Caudate nucleus (tissue), 63 donors: ENCODE measurements at places on chromosomes 6 and 20.

- no peak for DNase-seq
Measured at GRCh38 chr6:41917528-41917927, 3.4 kb downstream of the MED20 start.

- DNase-seq, result peak; percentile 75
Measured at GRCh38 chr6:30884521-30885480, 482 bp downstream of the DDR1 start.

DNA sequence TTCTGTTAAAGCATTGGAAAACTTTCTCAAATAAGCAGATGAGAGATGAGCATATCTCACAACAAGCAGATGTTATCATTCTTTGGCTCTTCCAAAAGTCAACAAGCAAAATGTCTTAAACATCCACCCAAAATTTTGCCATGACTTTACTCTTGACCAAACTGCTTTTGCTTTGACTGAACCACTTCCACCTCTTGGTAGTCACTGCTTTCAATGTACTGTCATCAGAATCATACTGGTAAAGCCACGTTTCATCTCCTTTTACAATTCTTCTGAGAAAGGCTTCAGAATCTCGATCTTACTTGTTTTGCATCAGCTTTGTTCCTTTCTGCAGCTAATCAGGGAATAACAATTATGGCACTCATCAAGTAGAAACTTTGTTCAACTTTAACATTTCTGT, 498.5 kb upstream of the GJE1 start:
- no peak for DNase-seq

DNA sequence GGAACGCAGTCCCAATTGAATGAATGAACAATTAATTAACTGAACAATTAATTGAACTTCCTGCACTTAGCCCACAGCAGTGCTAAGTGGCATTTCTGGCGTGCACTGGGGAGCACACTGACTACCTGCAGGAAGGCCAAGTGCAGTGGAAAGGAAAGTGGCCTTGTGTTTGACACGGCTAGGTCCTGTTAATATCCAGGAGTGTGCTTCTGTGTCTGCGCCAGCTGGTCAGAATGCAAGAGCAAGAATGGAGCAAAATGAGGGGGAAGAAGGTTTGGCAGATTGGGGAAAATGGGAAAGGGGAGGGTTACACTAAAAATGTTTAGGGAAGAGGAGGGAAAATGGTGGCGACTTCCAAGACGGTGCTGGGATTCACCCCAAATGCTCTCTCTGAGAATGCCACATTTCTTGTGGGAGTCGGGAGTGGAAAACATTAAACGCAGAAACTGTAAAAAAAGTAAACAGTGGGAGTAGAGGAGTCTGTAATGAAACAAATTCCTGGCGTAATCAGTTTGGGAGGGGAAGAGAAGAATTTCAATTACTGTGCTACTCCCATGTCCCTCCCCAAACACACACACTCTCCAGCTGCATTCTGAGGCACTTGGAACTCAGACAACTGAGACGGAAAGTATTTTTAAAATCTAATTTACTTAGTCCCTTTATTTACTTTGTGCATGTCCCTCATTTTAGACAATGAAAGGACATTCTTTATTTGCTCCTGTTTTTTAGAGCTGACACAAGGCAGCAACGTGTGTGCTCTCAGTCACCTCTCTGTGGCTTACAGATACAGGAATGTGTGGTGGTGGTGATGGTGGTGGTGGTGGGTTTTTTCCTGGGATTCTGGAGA, 64.1 kb downstream of the CLIC5 start:
- no peak for DNase-seq

- no peak for DNase-seq
Measured at GRCh38 chr20:15799871-15800270, 773.4 kb downstream of the KIF16B start.

DNA sequence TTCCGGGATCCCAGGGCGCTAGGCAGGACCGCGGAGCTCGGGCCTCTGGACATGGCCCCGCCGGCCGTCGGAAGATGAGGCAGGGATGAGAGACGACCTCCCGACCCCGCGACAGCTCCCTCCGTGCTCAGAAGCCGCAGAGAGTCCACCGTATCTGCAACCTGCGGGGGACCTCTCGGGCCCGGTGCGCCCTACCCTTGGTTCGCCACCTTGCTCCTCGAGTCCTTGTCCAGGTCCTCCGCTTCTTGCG, 301 bp downstream of the PPP1R3D start:
- DNase-seq, result no peak

- no peak for DNase-seq
Measured at GRCh38 chr6:109036574-109037294, 57.9 kb downstream of the SESN1 start.

DNA sequence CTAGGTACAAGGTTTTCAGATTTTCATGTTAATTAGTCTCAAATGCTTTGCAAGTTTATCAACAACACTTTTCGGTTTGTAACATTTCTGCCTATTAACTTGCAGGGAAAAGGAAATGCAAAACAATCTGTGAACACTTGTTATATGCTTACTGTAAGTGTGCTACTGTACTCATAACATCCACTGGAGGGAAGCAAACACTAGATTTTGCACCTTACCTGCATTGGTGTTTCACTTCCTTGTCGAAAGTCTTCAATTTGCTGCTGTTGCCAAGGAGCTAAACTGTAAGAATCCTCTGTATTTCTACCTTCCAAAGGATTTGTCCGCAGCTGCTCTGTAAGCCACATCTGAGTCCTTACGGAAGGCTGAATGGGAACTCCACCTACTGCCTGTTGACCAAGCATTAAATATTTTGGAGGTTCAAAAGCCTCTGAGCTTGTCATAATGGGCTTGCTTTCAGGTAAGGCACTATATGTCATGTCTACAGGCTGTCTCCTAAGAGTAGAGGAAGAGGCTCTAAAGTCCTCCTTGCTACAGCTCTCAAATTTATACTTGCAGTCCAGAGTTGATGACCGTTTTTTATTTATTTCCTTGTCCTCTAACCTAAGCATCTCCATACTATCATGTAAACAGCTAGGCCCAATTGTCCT, 17.3 kb downstream of the PLN start:
- no peak for DNase-seq

GRCh38 chr6:44349904-44350649, 7.6 kb downstream of the SPATS1 start:
- DNase-seq, result no peak

GRCh38 chr6:138334000-138334399, 43.7 kb upstream of the SMIM28 start:
- no peak for DNase-seq

- no peak for DNase-seq
Measured at GRCh38 chr6:24415753-24416152, 13.0 kb downstream of the MRS2 start.

DNA sequence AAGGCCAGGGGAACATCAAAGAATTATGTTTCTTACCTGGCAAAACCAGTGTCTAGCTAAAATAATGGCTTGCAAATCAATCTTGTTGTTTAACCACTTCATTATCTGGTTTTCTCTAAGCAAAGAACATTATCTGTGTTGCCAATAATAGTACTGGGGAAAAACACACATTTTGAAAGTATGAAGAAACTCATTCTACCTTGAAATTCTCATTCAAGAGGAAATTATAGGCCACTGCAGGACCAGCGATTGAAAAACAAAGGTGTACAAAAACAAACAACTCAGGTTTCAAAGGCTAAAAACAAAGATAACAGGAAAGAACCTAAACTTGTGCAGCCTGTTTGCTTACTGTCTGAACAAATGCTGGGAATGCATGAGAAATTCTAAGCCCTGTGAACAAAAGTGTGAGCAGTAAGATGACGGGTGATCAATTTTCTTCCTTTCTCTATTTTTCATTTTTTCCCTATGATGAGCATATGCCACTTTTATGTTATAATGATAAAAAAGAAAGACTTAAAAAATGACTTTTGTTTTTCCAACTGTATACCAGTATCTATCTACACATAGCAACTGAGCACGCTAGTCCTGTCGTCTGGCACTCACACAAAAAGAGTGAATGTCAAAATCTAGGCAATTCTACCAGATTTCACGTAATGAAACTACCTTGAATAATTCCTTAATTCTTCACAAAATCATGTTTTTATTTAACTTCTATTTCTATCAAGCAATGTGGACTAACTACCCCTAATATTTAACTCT, 117.9 kb downstream of the SGK1 start:
- no peak for DNase-seq

GRCh38 chr6:44869321-44869897, 458.7 kb upstream of the RUNX2 start:
- DNase-seq, result no peak

DNA sequence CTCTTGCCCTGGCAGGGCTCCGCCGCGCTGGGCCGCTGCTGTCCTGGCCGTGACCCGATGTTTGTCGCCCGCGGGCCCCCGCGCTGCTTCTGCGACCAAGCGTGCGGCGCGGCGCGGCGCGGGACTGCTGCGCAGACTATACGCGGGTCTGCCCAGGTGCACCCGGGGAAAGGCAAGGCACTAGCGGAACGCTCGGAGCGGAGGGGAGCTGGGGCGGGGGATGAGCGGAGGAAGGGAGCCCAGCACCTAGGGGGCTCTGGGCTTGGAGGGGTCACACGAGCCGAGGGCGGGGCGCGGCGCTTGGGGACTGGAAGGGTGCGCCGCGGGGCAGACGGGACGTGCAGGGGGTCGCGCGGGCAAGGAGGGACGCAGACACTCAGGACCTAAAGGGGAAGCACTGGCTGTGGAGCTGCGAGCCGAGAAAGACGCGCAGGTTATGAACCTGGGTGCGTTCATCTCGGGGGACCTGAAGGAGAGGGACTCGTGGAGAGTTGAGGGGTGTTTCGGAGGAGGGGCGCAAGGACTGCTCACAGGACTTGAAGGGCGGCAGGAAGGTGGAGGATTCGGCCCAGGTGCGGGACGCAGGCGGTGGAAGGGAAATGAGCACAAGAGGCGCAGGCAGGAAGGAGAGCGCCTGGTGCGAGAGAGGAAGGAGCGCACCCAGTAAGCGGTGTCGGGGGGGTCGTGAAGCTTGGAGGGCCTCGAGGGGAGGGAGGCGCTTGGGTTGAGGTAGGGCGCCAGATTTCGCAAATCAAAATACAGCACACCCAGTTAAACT, 40.8 kb upstream of the ZNFX1 start:
- DNase-seq, result no peak

DNA sequence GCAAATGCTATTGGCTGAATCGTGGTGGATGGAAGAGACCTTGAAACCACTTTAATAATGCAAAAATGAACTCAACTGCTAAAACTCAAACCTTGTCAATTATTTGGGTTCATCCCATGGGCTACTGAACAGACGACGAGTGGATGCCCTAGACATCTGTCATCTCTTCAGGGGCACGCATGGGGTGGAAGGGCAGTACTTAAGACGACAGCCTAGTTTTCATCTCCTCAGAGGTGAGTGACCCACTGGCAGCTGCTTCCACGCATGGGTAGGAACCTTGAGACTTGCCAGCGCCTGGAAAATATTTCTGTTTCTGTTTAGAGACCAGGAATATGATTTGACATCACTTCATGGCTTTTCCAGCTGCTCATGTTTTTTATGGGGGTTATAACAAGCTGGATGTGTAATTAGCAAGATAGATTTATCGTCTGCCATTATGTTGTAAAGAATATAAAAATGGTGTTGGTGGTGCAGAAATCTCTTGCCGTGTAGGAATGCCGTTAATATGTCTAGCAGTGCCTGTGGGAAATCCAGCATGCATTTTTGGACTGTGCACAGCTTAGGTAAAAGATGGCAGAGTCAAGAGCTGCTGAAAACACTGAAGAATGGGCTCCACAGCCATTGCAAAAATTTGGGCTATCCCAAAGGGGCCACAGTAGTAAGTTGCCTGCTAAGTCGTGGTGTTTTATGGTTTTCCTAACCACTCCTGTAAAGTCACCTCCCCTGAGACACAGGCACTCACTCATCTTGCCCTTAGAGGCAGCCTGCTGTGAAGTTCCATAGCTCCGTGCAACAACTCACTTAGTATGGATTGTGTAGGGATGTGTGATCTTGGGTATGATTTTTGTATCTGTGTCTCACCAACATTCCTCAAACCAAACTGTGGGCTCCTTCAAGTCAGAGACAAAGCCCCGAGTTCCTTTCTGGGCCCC, 203.3 kb downstream of the EYA2 start:
- DNase-seq, result no peak

DNA sequence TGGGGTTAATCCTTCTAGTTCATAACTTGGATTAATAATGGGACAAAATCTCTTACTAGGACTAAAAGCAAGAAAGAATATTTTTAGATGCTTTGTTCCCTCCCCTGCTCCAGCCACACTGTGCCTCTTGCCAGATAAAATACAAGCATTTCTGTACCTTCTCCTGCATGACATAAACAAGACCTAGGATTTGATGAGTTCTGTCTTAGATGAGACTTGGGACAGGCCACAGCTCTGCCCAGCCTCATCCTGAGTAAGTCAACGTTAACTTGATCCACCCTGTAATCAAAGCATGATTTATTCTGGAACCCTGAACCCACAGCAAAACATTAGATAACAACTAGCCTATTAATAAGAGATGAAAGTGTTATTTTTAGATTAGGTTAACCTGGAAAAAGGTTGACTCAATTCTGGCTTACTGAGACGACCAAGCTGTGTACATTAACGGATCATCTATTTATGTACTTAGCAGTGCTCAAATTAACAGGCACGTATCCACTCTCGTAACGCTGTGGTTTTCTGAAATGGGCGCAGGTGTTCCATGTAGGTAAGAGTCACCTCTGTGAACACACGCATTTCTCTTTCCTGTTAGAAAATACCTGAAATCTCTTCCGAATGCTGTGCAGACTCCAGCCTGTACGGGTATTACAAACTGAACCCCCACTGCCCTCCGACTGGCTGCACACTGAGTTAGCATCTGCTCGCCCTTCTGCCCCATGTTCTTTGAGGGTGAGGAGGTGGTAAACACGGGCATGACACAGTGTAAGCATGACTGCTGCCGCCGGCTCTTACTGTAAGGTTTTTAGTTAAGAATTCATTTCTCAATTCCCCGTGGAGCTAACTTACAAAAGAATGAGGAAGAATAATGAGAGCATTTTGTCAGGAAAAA, 132.1 kb upstream of the FOXQ1 start:
- no peak for DNase-seq

DNA sequence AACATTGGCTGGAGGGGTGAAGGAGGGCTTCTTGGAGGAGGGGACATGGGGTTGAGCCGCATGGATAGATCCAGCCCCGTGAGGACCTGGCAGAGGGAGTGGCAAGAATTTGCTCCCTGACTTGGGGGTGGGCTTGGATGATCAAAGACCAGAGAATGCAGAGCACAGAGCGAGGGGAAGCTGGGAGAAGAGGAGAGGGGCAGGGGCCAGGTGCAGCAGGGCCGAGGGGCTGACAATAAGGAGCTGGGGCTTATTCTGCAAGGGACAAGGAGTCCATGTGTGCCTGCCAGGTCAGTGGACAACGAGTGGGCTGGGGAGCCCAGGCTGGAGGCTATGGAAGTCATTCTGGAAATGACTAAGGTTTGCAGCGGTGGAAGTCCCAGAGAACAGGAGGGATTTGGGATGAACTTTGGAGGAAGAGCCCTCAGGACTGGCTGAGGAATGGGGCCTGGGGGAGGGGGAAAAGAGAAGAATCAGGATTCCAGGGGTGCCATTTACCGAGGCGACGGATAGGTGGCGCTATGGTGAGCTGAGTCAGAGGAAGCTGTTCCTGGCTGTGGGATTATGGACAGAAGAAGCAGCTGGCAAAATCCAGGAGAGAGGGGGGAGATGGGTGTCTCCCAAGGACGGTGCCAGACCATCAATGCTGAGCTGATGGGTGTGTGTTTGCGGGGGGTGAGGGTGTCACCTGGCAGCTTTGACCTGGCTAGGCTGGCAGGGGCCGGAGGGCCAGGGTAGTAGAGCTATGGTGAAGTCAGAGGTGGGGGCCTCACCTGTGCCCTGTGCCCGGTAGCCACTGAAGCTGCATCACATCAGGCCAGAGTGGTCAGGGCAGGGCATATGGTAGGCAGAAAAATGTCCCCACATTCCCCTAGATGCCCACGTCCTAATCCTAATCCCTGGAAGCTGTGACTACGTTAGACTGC, 7.8 kb downstream of the KCNG1 start:
- DNase-seq, result peak; percentile 49
